ENCODE measurements at places on chromosomes 11 and 22.

- DNase-seq = no peak
Measured at GRCh38 chr22:33025675-33026074, 32.5 kb downstream of the SYN3 start.

DNA sequence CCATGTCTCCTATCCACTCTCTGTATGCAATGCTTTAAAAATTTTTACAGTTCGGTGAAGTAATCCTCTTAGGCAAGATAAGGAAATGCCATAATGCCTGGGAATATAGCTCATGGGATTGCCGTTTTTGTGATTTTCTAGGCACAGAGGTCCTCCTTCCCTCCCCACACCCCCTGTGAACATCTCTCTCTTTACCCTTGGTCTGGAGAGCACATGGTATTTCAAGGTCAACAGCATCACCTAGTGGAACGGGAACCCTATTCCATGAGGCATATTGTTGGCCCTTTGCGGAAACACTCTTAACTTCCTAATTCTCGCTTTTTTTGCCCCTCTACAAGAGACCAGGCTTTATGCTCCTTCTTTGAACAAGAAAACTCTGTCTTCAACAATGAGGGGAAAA lies 8.8 kb downstream of the NXPE4 start:
- no peak for DNase-seq

DNA sequence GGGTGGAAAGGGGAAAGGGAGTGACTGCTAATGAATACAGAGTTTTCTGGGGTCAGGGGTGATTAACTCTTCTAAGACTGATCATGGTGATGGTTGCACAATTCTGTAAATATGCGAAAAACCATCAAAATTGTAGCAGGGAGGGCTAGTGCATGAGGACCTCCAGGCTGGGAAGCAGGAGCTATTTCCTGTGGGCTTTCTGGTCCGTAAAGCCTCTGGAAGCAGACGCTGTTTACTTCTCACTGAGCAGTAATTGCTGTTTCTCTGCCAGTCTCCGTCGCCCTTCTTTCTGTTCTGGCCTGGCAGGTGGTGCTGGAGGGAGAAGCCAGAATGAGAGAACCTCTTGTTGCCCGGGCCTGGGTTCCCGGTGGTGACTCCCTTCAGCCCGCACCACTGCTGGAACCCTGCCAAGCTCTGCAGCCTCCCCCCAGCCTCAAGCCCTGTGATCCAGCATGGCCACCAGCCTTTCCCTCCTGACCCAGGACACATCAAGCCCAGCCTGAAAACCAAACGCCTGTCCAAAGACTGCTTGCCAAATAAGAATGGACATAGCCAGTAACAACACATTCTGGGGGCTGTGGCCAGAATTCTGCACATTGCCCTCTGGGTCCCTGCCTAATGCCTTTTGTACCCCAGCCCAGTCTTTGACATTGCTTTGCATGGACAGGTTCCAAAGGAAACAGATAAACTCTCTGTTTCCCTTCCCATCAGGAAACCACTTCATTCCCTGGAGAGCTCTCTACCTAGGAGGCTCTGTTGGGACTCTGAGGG lies 201.0 kb upstream of the NAV2 start:
- DNase-seq = no peak

- DNase-seq = no peak
Measured at GRCh38 chr22:46971099-46971763, 208.8 kb downstream of the TBC1D22A start.

DNA sequence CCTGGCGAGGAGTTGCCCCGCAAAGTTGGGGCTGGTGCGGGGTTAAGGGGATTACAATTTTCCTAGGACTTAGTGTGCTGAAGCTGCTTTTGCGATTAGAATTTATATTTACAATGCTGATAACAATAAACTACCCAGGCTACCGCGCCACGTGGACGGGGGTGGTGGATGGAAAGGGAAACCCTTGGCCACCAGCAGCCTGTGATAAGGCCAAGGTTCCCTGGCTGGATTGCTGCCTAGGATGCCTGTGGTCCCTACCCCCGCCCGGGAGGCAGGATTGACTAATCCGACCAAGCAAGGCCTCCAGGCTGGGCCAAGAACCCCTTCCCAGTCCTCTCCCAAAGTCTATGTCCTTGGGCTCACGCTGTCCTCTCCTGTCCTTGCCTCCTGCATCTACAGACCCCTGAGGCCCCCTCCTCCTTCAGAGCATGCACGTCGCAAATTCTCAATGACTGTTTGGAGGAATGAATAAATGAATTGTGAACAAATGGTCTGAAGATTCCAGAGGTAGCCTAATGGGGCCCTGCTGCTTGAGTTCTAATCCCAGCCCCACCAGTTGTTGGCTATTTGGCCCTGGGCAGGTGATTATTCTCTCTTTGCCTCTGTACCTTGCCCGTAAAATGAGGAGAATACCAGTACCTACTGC lies 7.6 kb upstream of the CHKA start:
- no peak for DNase-seq

DNA sequence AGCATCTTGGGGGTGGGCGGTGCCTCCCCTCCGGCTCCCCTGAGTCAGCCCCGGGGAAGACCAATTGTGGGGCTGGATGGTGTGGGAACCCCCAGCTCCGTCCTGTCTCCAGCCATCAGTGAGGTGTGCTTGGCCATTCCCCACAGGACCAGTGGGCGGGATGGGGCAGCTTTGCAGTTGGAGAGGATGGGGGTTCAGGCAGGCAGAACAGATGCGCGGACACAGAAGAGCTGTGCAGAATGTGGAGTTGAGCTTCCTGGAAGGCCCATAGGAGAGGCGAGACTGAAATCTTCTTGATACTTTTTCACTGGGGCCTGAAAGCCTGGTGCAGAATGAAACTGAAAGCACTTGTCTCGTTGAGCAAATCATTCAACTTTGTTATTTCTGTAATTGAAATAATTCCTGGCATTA lies 23.8 kb downstream of the PARVB start:
- DNase-seq = no peak

- no peak for DNase-seq
Measured at GRCh38 chr11:11218629-11218986, 134.4 kb downstream of the CSNK2A3 start.

Measured in RWPE1 (cell line).